ENCODE measurements at places on chromosomes 12 and 14.

- no peak for DNase-seq
Measured at GRCh38 chr14:68262567-68262966, 443.0 kb downstream of the RAD51B start.

GRCh38 chr12:52121824-52122539, 42.5 kb downstream of the SMIM41 start:
- peak; percentile 59 for DNase-seq

DNA sequence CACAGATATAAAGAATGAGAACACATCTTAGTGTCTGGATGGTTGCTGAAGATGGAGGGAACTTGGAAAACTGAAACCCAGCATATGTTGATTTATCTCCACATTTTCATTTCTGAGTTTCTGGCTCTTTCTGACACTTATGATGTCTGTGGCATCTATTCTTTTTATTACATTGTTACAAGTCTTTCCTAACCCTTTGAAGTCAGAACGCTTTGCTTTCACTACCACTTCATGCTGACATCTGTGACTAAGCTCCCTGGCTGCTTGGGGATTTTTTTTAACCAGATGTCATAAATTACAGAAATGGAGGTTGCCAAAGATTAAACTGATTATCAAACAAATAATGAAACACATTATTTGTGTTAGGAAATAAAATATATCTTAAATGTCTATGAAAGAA, 188.7 kb downstream of the KITLG start:
- no peak for DNase-seq

DNA sequence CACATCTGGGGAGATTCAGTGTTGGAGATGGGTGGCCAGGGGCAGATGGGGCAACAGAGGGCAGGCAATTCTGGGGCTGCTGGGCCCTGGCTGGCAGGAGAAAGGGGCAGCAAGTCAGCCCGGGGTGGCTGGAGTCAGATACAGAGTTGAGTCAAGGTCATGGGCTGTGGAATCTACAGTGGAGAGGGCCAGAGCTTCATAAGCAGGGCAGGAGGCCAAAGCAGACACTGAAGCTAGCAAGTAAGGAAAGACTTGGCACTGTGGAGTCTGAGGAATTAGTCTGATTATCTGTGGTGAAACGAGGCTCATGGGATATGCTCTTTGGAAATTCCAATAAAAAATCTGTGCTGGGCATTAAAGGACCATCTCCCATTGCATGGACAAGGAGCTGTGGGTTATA, 95.5 kb downstream of the TMX1 start:
- DNase-seq: no peak
